ENCODE measurements at places on chromosomes 1 and 21. TPM values are rescaled to one million over a fixed set of nuclear protein-coding genes. Genes with fewer than 3 reads are reported as not detected.

- peak; percentile 51 for DNase-seq
These were observed 7.9 kb downstream of the TINAGL1 start for GRCh38 chr1:31583995-31584868.

Gene RIIAD1
- not detected for total RNA-seq

Gene EDARADD
- not detected for total RNA-seq

DNA sequence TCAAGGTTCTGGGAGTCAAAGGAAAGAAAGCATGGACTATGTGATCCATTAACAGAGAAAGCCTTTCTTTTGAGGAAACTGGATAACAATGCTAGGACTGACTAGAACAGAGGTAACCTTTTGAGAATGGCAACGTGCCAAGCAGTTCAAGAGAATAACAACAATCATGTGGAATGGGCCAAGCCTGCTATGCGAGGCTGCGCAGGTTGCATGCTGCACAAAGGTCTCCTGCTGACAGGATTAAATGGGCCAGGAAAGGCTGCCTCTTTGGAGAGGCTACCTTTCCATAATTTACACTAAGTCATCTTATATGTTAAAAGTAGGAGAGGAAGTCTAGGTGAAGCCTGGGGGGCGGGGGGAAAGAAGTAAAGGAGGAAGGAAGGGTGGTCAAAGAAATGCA, 5.8 kb downstream of the PCNX2 start:
- no peak for DNase-seq

GRCh38 chr1:163674236-163674635, 352.5 kb downstream of the NUF2 start:
- DNase-seq, result no peak

Gene SCCPDH
- total RNA-seq, result 55.1 TPM

GRCh38 chr1:68615312-68615711, 118.4 kb upstream of the DEPDC1 start:
- DNase-seq, result no peak

DNA sequence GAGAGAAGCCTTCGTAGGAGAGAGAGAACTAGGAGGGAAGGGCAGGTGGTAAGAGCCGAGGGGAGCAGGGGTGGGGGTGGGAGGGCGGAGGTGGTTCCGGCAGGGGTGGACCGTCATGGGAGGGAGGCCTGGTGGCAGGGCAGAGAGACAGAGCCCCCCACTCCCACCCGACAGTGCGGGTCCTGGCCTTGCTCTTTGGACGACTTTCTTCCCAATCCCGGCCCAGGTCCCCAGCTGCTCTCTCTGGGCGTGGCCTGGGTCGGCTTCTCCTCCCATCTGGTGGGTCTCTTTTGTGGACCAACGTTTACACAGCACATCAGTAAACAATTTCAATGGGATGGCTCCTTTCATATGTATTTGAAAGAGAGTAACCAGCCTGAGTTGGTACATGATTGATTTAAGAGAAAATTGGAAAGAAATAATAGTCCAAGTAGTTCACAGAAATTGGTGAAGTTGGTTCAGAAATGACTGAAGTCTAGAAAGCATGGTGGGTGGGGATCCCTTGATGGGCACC, 56.9 kb downstream of the LDLRAD2 start:
- no peak for DNase-seq

Gene SELENBP1
- 70.5 TPM for total RNA-seq

DNA sequence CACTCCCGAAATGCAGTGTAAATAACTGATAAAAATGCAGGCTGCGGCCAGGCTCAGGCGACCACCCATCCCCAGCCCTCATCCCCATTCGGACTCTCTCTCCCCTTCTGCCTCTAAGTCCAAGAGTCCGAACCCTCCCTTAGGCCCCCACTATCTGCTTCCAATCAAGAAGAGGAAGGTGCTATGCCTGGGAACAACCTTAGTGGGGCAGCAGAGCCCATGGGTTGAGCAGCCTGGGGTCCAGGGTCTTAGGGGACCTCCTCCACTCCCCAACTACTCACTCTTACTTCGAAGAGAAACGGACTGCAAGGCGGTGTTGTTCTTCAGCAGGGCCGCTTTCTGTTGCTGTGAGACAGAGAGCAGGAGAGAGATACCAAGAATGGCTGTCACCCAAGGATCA, 12.2 kb downstream of the ARHGEF2 start:
- no peak for DNase-seq

GRCh38 chr1:116739371-116740012, 14.7 kb upstream of the CD2 start:
- DNase-seq, result peak; percentile 7

Gene FAAH
- 0.65 TPM for total RNA-seq

DNA sequence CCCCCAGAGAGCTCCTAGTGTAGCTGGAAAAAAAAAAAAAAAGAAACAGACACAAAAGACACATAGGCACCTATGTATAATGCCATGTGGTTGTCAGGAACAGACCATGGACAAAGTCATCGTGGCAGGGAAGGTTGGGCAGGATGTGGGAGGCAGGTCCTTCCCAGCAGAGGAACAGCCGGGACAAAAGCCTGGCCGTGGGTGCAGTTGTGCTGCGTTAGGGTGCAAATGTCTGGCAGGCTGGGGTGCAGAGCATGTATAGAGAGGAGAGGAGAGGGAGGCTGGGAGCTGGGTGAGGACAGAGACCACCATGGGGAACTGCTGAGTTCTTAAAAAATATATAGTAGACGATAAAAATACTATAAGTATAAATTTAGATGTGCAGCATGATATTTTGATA, 125.7 kb upstream of the C1orf174 start:
- DNase-seq, result no peak

DNA sequence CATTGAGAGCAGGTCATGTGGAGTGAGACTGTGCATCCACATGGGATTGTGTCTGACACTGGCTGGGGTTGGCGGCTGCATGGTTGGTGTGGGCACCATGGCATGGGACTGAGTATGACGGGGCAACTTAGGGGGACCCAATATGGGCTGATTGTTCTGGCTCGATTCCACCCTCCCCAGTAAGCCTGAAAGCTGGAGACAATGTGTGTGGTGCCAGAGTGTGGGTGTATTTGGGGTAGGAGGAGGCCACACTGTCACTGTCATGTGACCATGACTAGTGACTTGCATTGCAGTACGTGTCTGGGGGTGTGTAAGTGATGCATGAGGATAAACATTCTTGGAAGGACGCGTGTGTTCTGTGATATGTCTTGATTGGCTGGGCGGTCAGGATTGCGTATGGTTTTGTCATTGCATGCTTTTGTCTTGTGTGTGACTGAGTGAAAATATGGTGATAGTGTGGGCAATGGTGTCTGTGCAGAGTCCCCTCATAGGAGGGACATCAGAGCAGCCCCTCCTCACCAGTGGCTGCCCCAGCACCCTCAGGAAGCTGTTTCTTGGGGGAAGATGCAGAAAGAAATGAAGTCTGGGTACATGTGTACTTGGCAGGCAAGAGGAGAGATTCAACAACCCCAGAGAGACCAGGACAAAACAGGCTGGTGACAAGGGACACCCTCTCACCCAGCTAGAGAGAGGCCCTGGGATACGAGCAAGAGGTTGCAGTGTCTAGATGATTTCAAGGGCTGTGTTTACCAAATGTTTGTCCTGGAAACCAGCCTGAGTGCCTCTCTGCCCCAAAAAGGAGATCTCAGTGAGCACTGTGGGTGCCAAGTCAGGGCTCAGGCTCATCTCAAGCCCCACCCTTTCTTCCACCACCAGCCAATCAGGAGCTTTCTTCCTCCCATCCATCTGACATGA, 36.3 kb downstream of the SDC3 start:
- DNase-seq, result peak; percentile 16

Gene MSH4
- 0.16 TPM for total RNA-seq

DNA sequence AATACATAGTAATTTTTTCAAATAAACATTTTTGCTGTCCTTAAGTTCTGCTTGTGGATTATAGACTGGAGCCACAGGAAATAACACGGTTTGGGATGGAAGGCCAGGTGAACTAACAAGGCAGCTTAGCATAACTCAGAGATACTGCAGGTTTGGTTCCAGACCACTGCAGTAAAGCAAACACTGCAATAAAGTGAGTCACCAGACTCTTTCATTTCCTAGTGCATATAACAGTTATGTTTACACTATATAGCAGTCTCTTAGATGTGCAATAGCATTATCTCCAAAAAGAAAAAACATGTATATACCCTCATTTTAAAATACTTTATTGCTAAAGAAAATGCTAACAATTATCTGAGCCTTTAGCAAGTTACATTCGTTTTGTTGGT, 22.0 kb downstream of the LRRC42 start:
- no peak for DNase-seq

GRCh38 chr1:6279066-6279465, 18.2 kb upstream of the GPR153 start:
- DNase-seq, result no peak

Data from fibroblast of the aortic adventitia (primary cell).